Stromal cell of bone marrow (primary cell): ENCODE measurements at places on chromosomes 5 and 9.

DNA sequence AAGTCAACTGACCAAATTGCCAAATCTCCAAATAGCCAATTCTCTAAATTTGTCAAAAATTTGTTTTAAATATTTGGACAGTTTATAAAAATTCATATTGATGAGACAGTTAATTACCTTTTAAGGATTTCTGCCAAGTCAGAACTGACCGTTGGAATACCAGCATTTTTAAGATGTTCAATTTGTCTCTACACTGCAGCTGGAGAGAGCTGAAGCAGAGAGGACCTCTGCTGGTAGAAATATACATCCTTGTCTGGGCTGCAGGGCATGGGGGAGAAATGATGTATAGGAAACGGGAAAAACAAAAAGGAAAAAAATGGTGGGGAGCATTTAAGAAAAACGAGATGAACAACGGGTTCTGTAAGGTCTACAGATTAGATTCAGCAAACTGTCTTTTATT is 16.8 kb downstream of the NR6A1 start:
- no peak for DNase-seq

DNA sequence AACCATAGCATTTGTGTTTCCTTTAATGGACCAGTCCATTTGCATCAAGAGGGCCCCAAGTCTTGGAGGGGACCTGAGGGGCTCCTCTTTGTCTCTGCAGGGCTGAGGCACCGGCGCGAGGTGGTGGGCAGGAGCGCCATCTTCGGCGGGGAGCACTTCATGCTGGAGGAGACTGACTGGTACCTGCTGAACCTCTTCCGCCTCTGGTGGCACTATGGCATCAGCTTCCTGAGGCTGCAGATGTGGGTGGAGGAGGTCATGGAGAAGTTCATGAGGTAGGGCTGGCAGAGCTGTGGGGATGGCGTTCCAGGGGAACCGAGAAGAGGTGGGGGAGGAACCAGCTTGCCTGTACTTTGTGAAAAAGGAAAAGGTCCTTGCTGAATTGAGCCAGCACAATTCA is 6.1 kb downstream of the PCYOX1L start:
- no peak for DNase-seq

GRCh38 chr5:73732045-73732444 is 106.0 kb downstream of the ARHGEF28 start:
- DNase-seq, result no peak

GRCh38 chr9:86075132-86076109 is 23.9 kb downstream of the GOLM1 start:
- peak; percentile 58 for DNase-seq

- DNase-seq, result no peak
These were observed 156.4 kb downstream of the ARHGAP26 start for GRCh38 chr5:142926549-142926948.

DNA sequence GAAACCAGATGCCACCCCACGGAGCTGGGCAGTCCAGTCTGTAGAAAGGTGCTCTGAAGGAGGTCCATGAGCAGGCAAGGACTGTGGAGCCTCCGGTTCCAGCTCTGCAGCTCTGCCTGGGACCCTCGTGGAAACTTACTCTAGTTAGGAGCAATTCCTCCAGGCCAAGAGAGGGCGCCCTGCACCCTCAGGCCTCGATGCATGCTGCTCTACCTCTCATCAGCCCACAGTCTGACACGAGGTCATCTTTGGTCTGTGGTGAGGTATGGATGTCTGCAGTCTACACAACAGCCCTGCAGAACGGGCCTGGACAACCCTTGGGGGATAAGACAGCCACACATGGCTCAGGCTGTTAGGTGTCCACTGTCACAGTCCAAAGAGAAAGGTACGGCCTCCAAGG is 50.6 kb upstream of the UBTD2 start:
- DNase-seq, result no peak

- no peak for DNase-seq
These were observed 253.9 kb upstream of the DMAC1 start for GRCh38 chr9:8053501-8053900.

GRCh38 chr5:139178935-139179334 is 19.2 kb downstream of the SIL1 start:
- DNase-seq, result no peak

DNA sequence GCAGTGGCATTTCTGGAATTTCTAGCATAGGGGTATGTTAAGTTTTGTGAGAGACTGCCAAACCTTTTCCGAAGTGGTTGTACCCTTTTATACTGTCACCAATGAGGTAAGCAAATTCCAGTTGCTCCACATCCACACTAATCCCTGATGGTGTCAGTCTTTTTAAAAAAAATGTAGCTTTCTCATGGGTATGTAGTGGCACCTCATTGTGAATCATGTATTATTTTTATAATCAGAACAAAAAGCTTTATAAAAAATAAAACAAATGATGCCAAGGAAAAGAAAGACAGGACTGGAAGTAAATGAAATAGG is 93.4 kb upstream of the CLINT1 start:
- no peak for DNase-seq

DNA sequence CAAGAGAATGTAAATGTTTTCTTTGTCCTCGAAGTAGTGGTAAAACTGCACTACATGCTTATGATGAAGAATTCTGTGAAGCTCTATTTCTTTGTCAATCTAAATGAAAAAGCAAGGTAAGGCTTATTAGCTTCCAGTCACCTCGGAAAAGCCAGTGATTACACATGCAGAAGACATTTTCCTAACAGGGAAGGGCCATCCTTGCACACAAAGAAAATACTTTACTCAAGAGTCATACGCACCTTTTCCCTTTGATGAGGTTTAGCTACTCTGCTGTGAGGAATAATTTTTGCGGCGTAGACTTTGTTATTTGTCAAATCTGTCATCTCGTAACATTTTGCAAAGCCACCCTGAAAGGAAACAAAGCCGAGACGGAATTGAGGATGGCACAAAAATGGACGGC is 1.1 kb downstream of the PLK2 start:
- no peak for DNase-seq

- no peak for DNase-seq
These were observed 16.4 kb upstream of the RUFY1 start for GRCh38 chr5:179533907-179534306.

DNA sequence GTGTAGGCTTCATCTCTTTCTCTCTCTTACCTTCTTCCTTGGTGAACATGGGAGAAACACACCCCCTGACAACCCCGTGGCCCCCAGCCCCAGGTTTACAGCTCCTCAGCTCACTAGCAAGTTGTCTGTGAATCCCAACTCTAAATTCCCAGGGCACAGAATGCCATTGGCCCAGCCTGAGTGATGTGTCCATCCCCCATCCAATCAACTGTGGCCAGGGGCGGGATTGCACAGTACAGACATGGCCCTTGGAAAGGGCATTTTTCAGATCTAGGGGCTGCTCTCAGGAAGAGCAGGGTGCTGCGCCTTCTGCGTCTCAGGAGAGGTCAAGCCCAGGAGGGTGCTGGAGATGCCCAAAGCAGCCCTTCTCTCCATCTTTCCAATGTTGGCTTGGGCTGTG is 48.2 kb upstream of the ASS1 start:
- DNase-seq, result no peak

DNA sequence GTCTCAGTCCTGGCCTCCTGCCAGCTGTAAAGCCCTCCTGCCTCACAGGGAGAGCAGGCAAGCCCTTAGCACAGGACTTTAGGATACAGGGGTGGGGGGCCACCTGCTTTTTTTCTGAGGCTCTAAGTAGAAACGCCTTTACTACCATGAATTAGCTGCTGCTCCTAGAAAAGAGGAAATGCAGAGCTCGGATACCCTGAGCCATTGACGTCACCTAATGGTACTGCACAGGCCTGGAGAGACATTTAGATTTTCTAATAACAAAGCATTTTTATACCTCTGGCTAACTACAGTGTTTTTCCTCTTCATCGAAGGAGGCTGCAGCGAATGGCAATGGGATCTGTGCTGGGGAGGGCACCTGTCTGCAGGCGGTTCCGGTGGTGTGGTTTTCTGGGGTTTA is 137.0 kb downstream of the WDR41 start:
- DNase-seq, result no peak

GRCh38 chr5:118111956-118112355 is 876.4 kb downstream of the DTWD2 start:
- DNase-seq, result no peak

- no peak for DNase-seq
These were observed 41.3 kb upstream of the MIER3 start for GRCh38 chr5:56993241-56993640.

GRCh38 chr5:116361171-116361967 is 213.3 kb downstream of the SEMA6A start:
- no peak for DNase-seq
